ENCODE measurements at places on chromosomes 13 and 19. TPM values are rescaled to one million over a fixed set of nuclear protein-coding genes. Genes with fewer than 3 reads are reported as not detected.

Gene BORCS8
- 14.7 TPM for total RNA-seq

Gene LIM2
- total RNA-seq, result not detected

Gene DPF1
- total RNA-seq, result 4.2 TPM

Gene ALKBH6
- total RNA-seq, result 10.3 TPM

DNA sequence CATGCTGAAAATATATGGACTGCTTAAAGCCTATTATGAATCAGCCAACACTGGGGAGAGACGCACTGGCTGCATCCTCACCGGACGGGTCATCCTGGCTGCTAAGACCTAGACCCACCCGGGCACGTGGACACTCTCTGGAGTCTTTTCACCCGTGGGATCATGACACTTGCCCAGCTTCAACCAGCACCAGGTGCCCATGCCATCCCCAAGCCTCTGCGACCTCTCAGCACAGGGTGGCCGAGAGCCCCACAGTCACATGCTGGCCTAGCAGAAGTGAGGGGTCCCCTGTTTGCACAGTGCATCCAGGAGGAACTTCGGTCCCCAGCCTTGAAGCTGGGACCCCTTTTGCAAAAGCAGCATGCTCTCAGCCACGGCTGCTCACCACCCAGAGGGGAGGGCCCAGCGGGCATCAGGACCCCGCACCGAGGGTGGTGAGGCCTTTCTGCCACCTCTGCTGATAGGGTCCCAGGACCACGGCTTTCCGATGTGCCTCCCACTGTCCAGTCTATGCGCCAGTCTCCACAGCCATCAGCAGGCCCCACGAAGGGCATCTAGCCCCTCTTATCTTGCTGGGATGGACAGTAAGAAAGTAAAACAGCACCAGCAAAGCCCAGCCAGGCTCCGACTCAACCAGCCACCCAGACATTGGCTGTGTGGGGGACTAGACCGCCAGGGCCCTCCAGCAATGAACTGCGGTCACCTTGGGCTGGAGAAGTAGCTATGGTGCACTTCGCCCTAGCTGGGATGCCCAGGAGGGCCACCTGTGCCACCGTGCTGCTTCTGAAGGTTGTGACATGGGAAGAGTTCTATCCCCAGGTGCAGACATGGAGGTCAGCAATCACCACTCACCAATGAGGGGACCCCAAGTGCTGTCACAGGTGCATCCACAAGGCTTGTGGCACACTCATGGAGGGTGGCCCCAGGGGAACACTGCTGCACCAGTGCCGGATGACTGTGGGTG lies 73.1 kb downstream of the CEBPG start:
- H3K4me1 ChIP-seq, result no peaks in the 10 kb centered on the region
- no peaks in the 10 kb centered on the region for H3K36me3 ChIP-seq
- H3K27ac ChIP-seq, result no peak overlapping the region
- H3K27me3 ChIP-seq, result no peaks in the 10 kb centered on the region

DNA sequence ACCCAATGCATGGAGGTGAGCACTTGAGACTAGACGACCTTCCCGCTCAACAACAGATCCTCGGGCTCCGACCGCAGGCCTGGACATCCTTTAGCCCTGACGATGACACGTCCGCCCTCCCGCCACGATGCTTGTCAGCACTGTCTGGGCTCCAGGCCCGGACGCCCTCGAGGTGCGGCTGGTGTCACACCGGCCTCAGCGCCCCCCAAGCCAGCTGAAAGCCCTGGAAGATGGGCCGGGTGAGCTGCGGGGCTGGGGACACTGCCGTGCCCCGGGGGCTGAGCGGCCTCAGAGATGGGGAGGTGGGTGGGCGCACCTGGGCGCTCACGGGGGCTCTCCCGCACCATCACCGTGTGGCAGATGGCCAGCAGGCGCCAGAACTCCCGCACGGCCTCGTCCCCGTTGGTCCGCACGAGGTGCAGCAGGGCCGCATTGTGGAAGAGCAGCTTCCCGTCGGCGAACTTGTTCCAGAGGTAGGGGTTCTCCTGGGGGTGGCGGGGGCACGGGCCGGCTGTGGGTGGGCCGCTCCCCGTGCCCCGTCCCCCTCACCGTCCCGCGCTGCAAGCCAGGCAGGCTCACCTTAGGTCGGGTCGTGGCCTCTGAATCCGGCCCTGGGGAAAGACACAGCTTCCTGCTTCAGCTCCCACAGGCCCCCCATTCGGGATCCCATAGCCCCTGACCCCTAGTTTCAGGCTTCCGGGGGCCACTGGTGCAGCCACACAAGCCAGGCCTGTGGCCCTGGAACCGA lies 15.5 kb downstream of the ATP8B3 start:
- H3K36me3 ChIP-seq, result peaks cover 5% of the 10 kb centered on the region
- H3K27me3 ChIP-seq, result no peaks in the 10 kb centered on the region
- DNase-seq, result no peak

DNA sequence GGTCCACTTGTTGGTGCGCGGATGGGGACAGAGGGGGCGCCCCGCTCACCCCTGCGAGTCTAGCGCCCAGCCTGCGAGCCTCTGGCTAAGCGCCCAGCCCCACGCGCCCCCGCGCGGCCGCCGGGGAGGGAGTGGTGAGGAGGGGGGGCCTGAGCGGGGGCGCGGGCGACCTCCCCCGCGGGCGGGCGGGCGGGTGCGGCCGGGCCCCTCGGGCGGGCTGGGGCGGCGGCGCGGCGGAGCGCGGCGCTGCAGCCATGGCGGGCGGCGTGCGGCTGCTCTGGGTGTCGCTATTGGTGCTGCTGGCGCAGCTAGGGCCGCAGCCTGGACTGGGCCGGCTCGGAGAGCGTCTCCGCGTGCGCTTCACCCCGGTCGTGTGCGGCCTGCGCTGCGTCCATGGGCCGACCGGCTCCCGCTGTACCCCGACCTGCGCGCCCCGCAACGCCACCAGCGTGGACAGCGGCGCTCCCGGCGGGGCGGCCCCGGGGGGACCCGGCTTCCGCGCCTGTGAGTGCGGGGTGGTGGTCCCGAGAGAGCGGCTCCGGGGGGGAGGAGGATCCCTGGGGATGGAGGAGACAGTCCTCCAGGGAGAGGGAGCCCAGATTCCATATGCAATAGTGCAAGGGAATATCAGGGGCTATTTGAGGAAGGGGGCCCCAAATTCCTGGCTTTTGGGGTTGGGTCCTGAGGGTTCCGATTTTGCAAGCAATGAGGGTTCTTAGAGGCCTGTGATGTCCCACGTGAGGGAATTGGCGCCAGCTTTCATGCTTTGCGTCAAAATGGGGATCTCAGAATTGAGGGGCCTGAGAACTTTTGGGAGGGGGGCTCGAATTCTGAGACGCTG lies at the start of gene LTBP4:
TSS of gene LTBP4 (plus strand) at position 236 of the 841 bp plus-strand sequence. CDS start at position 255, 19 bp downstream.
- peak within 1 kb of the TSS; percentile 62 for H3K4me3 ChIP-seq
- no peaks in the 10 kb centered on the region for H3K27me3 ChIP-seq
- DNase-seq, result no peak

DNA sequence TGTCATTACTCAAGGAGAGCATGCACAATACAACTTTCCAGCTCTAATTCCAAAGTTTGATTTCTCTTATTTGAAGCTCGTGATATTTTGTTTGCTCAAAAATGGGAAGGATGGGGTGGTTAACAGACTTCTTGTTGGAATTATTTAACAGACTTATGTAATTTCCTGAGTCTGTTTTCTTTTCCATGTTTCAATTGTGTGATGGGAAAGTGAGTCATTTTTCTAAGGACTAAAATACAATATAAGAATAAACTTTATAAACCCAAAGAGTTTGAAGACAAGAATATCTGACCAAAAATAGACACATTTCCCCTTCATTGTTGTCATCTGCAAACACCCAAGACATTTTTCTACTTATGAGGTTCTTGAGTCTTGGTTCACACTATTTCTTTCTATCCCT lies 211.8 kb upstream of the SLITRK5 start:
- no peak overlapping the region for H3K4me3 ChIP-seq
- H3K4me1 ChIP-seq, result no peaks in the 10 kb centered on the region
- no peaks in the 10 kb centered on the region for H3K27me3 ChIP-seq
- H3K27ac ChIP-seq, result no peak overlapping the region

GRCh38 chr13:92137520-92137919 lies 739.1 kb downstream of the GPC5 start:
- H3K36me3 ChIP-seq, result no peaks in the 10 kb centered on the region
- no peak overlapping the region for H3K4me3 ChIP-seq
- DNase-seq, result no peak
- H3K27ac ChIP-seq, result no peak overlapping the region
- H3K27me3 ChIP-seq, result no peaks in the 10 kb centered on the region

DNA sequence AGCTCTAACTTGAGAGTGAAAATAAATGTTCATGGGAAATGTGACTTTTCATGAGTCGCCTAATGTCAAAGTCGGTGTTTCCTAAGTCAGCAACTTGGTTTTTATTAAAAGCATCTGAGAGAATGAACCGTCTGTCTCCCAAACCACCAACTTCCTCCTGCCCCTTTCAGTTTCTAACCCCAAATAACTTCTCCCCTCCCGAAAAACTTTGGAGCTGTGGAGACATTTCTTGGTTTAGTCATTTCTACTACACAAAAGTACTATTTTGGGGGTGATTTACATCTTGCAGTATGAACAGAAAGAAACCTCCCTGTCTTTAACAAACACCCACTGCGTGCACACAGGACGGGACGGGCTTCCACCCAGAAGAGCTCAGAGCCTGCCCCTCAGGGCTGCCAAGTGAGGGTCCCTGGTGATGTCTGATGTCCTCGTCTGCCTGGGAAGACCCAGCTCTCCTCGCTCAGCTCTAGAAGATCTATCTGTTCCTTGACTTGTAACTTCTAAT lies 65.0 kb downstream of the RASA3 start:
- no peaks in the 10 kb centered on the region for H3K27me3 ChIP-seq
- H3K36me3 ChIP-seq, result peaks cover 16% of the 10 kb centered on the region
- H3K4me1 ChIP-seq, result peaks cover 54% of the 10 kb centered on the region
- DNase-seq, result peak; percentile 68
- H3K27ac ChIP-seq, result peak overlapping the region; percentile 98

Data from IMR-90 (cell line).